ENCODE measurements at places on chromosomes 16 and 17.

DNA sequence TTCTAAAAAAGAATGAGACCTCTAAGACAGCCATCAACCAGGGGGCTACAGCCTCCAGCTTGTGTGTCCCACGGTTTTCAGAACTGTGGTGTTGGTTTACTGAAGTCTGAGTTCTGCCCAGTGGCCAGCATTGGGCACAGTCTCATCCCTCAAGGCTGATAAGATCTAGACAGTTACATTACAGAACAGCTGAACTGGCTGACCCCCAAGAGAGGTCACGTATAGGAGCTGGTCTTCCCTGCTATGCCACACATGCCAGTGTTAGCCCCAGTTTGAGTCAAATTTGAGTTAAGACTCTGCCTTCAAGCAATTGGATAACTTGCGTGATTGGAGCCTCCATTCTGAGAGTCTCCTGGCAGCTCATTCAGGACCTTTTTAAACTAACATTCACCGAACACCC lies 14.8 kb upstream of the NUP93 start:
- DNase-seq, result no peak

DNA sequence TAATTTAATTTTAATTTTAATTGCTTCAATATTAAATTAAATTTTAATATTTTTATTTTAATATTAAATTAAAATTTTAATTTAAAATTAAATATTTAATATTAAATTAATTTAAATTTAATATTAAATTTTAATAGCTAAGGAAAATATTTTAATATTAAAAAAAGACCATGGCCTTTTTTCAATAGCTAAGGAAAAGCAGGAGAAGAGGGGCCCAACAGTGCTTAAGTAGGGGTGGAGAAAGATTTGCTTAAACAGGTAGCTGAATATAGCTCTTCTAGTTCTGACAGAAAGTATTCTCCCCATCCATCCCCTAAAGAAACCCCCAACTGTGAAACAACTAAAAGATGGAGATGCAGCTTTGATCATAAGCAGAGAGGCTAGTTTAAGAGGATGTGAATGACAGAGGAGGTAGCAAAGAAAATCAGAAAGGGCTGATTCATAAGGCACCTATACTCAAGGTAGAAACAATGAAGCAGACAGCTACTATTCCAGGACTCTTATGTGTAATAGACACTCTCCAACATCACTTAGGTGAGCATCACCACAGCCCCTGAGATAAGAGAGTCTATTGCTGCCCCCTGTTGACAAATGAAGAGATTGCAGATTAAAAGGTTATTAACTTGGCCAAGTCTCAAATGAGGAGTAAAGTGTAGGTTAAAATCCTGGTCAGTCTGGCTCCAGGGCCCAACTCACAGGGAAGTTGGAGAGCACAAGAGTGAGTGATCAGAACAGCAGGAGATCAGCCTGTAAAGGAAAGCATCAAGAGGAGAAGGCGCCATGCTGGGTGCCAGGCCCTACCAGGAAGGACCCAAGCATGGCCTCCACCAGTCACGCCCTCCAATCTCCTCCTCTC lies 7.8 kb upstream of the RNASEK start:
- peak; percentile 73 for DNase-seq

DNA sequence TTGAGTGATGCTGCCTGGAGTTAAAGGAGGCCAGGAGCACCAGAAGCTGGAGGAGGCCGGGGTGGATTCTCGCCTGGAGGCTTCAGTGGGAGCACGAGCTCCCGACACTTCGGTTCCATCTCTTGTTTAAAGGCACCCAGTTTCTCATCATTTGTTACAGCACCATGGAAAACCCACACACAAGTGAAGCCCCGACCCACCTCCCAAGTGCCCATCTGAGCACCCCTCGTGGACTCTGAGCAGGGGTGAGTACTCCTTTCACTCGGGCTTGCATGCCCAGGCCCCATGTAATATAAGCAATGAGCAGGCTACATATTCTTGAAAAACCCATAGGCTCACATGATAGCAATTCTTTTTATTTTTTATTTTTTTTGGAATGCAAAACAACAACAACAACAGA lies 196.9 kb upstream of the MAF start:
- DNase-seq, result no peak

DNA sequence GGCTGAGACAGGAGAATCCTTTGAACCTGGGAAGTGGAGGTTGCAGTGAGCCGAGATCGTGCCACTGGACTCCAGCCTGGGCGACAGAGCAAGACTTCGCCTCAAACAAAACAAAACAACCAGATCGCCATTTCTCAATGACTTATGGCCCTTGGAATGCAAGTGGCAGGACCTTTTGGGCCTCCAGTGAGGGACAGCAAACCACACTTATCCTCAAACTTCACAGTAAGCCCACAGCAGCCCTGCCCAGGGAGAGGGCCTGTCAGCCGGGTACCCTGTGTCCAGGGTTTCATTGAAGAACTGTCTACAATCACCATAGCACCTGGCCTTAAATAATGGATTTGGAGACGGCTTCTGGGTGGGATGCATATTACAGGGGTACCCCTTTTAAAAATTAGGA lies 11.7 kb downstream of the TRAF4 start:
- DNase-seq, result no peak

DNA sequence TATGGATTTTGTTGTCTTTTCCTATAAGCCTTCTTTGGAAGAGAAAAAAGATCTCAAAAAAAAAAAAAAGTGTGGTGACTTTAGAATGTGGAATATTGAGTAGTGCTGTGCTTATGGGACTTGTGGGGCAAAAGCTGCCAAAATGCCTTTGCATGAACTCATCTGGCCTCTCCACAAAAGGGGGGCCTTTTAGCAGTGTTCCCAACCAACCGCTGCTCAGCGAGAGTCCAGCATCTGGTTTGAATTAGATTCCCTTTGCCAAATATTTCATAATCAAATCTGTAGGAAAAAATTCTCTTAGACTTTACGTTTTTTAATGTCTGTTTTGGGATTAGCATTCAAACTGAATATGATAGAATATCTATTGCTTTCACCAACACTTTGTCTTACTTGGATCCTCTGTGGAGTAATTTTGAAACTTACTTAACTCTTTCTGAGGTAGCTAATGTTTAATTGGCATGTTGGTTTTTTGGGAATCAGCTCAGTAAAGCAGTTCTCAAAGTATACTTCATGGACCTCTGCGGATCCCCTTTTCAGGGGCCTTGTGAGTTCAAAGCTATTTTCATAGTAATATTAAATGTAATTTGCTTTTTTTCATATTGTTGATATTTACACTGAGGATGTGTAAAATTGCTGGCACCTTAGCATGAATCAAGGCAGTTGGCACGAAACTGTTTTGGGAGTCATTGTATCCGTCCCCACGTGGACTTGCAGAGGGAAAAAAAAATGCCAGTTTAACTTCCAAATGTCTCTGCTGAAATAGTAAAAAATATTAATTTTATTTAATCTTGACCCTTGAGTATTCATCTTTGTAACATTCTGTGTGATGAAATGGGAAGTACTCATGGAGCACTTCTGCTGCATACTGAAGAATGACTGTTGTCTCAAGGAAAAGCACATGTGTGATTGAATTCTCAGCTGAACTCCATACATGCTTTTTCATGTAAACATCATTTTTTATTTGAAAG lies 34.7 kb upstream of the VPS4A start:
- no peak for DNase-seq

DNA sequence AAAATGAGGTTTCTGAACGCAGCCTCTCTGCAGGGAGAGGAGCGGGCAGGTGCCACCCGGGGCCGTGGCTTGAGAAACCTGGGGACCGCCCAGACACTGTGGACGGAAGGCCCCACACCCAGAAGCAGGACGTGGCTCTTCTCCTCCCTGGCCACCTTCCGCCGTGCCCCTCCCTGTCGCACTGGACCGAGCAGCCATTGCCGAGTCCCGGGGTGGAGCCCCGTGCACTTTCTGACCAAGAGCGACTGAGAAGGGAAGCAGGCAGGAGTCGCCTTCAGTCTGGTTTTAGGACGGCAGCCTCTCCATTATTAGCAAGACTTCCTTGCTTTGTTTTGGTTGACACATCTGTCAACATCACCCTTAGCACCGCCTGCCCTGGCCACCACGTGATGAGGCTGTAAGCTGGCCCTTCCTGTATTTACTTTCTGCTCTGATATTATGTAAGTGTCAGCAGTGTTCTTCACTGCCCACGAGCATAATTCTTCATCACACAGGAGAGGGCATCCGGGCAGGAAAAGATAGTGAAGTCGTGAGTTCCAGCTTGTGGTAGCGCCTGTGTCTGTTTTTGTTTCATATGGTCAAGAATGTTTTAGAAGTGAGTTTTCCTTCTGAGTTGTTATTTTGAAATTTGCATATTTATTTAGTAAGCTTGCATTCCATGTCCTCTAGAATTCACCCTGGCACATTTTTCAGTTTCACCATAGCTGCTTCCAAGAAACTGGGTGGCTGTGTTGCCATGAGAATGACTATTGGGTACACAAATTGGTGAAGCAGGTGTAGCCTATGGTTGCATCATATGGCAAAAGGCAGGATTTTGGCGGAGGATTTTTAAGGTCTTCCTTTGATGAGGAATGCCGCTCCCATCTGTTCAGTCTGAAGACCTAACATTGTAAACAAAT lies 1.0 kb downstream of the HERPUD1 start:
- peak; percentile 35 for DNase-seq

DNA sequence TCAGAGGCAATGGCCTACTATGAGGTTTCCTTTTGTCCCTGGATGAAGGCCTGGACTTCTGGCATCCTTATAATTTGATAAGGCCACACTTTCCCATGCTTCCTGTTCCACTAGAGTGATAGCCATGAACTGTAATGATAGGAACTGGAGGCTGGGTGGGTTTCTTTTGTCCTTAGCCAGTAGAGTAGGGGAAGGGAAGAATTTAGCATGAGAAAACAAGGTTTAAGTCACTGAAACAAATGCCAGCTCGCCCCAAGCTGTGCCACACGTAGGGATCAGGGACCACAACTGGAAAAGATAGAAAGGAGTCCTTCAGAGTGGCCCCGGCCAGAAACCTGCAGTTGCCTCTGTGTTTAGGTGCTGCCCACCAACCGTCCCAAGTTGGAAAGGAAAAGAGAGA lies 80.9 kb upstream of the C17orf78 start:
- no peak for DNase-seq

GRCh38 chr17:82320140-82320840 lies 2.9 kb upstream of the CD7 start:
- DNase-seq, result no peak

Data from NCI-H345 (cell line).